ENCODE measurements at places on chromosomes 5 and 9.

GRCh38 chr9:72140586-72140985 lies 8.7 kb upstream of the GDA start:
- DNase-seq: no peak

GRCh38 chr5:15004506-15004905 lies 132.9 kb upstream of the ANKH start:
- DNase-seq: no peak

DNA sequence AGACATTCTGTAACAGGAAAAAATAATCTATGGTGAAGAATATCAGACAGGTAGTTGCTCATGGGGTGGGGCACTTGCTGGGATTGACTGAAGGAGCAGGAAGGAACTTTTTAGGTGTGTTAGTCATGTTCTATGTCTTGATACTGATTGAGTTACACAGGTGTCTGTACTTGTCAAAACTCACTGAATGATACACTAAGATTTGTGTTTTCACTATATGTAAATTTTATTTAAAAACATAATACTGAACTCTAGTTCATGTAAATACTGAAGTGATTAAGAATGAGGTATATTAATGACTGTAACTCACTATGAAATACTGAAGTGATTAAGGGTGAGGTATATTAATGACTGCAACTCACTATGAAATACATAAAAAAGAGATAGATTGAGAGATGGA lies 28.5 kb downstream of the IL6ST start:
- DNase-seq: no peak

DNA sequence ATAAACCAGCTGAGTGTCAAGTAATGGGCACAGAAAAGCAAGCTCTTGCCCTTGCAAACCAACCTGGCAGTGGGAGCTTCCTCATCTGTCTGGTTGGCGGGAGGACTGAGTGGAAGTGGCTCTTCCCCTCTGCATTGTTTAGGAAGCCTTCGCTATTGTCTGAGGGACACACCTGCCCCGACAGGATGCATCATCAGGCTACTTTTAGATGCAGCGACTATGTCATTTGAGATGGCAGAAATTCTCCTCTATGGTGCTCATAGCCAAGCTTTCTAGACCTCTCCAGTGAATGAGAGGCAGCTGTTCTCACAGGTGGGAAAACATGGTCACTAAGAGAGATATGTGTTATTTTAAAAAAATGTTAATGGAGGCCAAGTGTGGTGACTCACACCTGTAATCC lies 104.0 kb downstream of the DOCK8 start:
- no peak for DNase-seq

- no peak for DNase-seq
Observed at GRCh38 chr9:103755441-103755840, 338.7 kb upstream of the SMC2 start.

DNA sequence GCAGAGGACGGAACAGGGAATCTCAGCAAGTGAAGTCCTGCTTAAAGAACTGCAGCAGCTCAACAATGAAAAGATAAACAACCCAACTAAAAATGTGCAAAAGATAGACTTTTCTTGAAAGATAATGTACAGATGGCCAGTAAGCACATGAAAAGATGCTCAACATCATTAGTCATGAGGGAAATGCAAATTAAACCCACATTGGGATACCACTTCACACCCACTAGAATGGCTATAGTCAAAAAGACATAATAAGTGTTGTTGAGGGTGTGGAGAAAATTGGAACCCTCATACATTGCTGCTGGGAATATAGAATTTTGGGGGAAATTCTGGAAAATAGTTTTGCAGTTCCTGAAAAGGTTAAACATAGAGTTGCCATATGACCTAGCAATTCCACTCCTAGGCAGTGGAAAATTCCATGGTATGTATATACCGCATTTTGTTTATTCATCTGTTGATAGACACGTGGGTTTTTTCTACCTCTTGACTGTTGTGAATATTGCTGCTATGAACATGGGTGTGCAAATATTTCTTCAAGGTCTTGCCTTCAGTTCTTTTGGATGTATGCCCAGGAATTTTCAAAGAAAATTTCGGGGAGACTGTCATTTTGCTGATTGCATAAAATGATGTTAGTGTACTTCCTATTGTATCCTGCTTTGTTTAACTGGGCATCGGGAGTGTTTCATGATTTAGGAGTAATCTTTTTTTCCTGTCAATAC lies 7.2 kb downstream of the CNOT8 start:
- no peak for DNase-seq

- no peak for DNase-seq
Observed at GRCh38 chr9:93684806-93685543, 108.6 kb downstream of the PHF2 start.

GRCh38 chr9:88236511-88237478 lies 98.5 kb upstream of the SPATA31C2 start:
- no peak for DNase-seq

- no peak for DNase-seq
Observed at GRCh38 chr9:27404661-27405060, 107.7 kb upstream of the EQTN start.

GRCh38 chr9:7243838-7244237 lies 486.1 kb downstream of the KDM4C start:
- no peak for DNase-seq

DNA sequence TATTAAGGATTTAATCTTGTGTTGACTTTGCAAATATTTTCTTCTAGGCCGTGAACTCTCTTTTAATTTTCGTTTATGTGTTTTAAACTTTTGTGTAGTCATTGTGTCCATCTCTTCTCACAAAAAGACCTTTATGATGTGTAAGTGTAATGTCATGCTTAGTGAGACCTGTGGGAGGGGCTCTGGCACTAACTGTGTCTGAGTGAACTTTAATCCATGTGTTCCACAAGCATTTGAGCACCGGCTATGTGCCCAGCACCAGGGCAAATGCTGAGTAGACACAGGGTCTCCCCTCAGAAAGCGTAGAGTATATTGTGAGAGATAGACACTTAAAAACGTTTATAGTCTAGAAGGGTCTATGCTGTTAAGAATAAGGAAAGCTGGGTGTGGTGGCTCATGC lies 272.6 kb upstream of the TUT7 start:
- no peak for DNase-seq

GRCh38 chr5:64918083-64918482 lies 149.4 kb downstream of the CWC27 start:
- DNase-seq: no peak

DNA sequence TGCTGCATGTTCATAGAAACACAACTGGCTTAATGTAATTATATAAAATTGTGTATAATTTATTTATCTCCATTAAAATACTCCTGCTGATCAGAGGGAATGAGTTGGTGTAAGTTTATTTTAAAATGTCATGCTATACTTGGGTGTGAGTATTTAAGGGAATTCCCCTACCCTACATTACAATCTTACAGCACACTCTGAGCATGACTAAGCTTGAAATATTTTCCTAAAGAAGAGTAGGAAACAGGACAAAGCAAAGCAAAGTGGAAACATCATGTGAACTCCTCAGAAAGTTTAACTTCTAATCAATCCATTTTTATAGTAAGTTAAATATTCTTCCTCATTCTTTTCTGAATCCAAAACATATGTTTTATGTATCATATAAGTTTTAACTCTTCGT lies 1271.3 kb downstream of the EFNA5 start:
- DNase-seq: no peak

- no peak for DNase-seq
Observed at GRCh38 chr5:171927345-171927941, 79.0 kb downstream of the FBXW11 start.

DNA sequence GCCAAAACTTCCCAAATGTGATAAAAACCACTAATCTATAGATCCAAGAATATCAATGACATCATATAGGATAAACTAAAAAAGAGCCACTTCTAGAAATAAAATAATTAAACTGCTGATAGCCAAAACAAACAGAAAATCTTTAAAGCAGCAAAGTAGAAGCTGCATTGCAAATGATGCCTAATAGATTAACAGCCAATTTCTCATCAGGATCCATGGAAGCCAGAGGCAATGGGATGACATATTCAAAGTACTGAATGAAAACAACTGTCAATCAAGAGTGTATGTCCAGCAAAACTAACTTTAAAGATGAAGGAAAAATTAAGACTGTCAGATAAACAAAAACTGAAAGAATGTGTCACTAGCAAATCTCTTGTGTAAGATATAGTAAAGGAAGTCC lies 224.8 kb downstream of the PSAT1 start:
- no peak for DNase-seq

- DNase-seq: no peak
Observed at GRCh38 chr5:148179234-148179824, 11.0 kb downstream of the SPINK14 start.

GRCh38 chr5:76264681-76265080 lies 138.4 kb upstream of the IQGAP2 start:
- DNase-seq: no peak

DNA sequence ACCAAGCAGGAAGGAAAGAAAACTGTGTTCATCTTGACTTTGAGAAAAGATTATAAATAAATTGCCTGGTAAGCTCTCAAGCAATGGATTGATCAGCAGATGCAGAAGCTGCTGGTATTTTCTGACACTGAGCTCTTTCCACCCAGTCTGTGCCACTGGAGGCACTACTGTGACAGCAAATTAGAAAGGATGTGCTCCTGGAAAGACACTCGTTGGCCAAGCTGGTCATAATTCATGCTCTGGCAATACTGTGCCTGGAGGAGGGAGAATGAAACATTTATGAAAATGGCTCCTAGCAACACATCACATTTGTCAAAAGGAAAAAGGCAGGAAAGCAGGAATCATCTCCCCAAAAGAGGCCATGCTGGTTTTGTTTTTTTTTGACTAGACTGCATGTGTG lies 84.2 kb downstream of the CAVIN4 start:
- DNase-seq: no peak

DNA sequence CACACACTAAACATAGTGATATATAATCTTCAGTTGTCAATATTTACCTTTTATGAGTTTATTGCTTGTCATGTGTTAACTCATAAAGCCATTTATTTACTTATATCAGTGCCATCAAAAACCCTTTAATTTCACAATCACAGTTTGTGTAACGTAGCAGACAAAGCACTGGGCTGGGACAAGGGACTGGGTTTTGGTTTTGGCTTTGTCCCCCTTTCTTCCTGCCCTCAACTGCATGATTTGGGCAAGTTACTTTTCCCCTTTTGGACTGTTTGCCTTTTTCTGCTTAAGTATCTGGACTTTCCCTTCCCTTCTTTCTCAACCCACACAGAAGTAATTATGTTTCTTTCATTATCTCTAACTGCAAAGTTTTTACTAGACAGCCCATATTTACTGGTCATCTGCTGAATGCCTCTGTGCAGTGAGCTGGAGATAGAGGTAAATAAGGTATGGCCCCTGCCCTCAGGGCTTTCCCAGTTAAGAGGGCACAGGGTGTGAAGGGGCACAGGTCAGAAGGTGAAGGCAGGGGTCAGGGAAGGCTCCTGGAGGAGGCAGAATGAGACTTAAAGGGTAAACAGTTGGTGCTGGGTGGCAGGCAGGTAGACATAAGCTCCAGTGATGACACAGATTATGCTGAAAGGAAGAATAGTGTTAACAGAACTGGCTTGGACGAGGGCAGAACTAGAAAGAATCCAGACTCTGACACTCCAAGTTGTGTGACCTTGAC lies 14.8 kb upstream of the NR3C1 start:
- no peak for DNase-seq

- DNase-seq: no peak
Observed at GRCh38 chr9:100170085-100170484, 71.0 kb downstream of the INVS start.

GRCh38 chr9:76985581-76985980 lies 33.9 kb upstream of the FOXB2 start:
- no peak for DNase-seq

DNA sequence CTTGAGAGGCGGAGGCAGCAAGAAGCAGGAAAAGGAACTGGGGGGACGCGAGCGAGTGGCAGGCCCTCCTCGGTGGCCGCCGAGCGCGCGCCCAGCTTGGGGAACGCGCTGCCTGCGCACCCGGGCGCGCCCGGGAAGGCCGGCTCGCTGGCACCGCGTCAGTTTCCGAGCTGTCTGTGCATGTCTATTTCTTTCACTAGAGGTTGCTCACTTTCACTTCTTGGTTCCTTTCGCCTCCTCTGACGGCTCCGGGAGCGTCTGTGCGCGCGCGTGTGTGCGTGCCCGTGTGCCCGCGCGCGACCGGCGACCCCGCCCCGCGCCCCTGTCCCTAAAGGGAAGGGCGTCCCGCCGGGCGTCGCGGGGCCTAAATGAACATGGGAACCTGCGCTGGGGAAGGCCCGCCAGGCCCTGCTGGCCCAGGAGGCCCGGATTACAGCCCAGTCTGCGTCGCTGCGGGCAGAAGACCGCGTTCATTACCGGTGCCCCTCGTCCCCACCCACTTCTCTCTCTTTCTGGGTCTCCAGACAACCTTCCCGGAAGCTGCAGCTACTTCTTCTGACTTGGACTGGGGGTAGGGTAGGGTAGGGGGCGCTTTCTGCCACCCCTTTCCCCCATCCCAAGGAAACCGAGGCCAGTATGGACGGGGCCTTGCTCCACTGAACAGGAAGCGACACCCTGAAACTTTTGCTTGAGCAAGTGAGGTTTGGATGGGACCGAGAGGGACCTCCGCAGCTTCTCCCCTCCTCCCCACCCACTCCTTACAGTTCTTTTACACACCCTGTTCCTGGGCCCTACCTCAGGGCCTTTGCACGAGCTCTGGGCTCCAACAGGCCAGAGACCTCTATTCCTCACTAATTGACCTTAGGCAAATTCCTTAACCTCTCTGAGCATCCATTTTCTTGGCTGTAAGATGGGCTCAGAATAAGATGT lies 205.8 kb upstream of the IER5L start:
- peak; percentile 43 for DNase-seq

GRCh38 chr9:83432877-83433550 lies 105.2 kb downstream of the FRMD3 start:
- DNase-seq: no peak

DNA sequence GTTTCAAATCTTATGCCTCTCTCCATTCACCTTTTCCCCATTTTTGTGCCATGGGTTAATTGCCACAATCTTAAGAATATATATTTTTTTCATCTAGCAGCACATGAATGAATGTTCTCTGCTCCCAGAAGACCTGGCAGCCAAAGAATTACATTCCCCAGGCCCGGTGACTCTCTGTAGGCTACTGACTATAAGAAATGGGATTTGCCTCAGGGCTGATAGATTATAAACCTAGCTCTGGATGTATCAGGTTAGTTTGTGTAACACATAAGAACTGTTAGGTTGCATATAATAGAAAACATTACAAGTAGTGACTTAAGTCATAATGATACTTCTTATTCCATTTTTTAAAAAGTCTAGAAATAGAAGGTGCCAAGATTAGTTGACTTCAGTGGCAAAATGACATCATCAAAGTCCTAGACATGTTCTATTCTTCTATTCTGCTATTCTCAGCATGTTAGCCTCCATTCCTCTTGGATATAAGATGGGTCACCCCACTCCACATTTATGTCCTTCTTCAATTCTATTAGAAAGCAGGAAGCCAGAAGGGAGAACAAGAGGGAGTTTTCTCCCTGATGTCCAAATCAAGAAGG lies 10.9 kb upstream of the ZNF474 start:
- DNase-seq: no peak

DNA sequence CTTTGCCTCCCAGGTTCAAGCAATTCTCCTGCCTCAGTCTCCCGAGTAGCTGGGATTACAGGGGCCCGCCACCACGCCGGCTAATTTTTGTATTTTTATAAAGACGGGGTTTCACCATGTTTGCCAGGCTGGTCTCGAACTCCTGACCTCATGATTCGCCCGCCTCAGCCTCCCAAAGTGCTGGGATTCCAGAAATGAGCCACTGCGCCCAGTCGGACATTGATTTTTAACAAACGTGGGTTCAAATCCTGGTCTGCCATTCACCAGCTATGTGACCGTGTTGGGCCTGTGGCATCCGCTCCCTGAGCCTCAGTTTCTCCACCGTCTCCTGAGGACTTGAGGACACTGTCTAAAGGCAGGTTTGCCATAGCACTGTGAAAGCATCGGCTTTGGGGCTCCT lies 41.8 kb upstream of the NEK6 start:
- DNase-seq: no peak

GRCh38 chr5:4737868-4738267 lies 402.3 kb upstream of the ADAMTS16 start:
- DNase-seq: no peak

Data from activated T-helper 1 cell treated with anti-CD3 and anti-CD28 coated beads, Interleukin-2, amount 50 U/mL, for 16 hours (primary cell).